ENCODE measurements at places on chromosomes 2 and 18. TPM values are rescaled to one million over a fixed set of nuclear protein-coding genes. Genes with fewer than 3 reads are reported as not detected.

DNMT3A gene
- total RNA-seq, result 20.0 TPM

HRH4 gene
- 0.16 TPM for total RNA-seq

MARCHF4 gene
- not detected for total RNA-seq

DQX1 gene
- not detected for total RNA-seq

- H3K27ac ChIP-seq, result no peak overlapping the region
- no peaks in the 10 kb centered on the region for H3K4me1 ChIP-seq
- H3K4me3 ChIP-seq, result no peak overlapping the region
- no peaks in the 10 kb centered on the region for H3K36me3 ChIP-seq
- no peaks in the 10 kb centered on the region for H3K27me3 ChIP-seq
These were observed 218.1 kb upstream of the TNP1 start for GRCh38 chr2:217077831-217078407.

- no peak overlapping the region for H3K4me3 ChIP-seq
- H3K27me3 ChIP-seq, result no peaks in the 10 kb centered on the region
- no peaks in the 10 kb centered on the region for H3K36me3 ChIP-seq
- DNase-seq, result no peak
- peaks cover 6% of the 10 kb centered on the region for H3K4me1 ChIP-seq
- peak overlapping the region; percentile 79 for H3K27ac ChIP-seq
These were observed 51.9 kb downstream of the SETBP1 start for GRCh38 chr18:44732599-44732998.

DNA sequence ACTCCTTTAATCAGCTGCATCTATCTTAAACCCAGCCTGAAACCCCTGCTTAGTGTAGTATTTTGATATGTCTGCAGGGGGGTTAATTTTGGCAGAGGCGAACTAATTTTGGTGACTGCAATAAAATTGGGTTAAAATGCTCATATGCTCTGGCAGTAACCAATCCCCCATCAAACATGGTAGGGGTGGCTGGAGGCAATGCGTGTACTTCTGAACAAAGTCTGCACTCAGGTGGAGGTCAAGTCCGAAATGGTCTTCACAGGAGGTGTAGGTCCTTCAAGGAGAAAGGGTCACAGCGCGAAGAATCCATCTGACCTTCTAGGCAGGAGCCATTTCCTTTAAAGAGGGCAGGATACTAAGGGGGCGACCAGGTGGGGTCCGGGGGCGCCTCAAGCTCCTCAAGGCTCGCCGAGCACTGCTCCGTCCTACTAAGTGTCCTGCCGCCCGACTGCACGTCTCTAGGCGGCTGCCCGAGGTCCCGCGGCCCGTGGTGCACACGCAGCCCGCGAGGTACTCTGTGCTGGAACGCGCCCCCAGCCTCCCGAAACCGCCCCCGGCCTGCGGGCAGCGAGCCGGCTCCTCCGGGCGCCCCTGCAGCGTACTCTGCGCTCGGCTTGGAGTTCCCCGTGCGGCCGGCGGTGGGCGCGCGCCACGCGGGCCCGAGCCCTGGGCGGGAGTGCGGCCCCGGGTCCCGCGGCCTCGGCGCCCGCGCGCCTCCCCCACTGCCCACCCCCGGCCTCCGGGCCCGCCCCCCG, 1.7 kb upstream of the LDLRAD4 start:
- H3K36me3 ChIP-seq, result no peaks in the 10 kb centered on the region
- H3K27me3 ChIP-seq, result no peaks in the 10 kb centered on the region
- H3K4me1 ChIP-seq, result peaks cover 22% of the 10 kb centered on the region
- no peak for DNase-seq

- peak overlapping the region; percentile 58 for H3K27ac ChIP-seq
- H3K27me3 ChIP-seq, result no peaks in the 10 kb centered on the region
These were observed 10.3 kb downstream of the TUBB6 start for GRCh38 chr18:12318334-12318697.

GRCh38 chr2:98484652-98485452, 40.2 kb downstream of the INPP4A start:
- no peak for DNase-seq
- no peak overlapping the region for H3K4me3 ChIP-seq
- peaks cover 11% of the 10 kb centered on the region for H3K4me1 ChIP-seq
- H3K27ac ChIP-seq, result no peak overlapping the region
- no peaks in the 10 kb centered on the region for H3K36me3 ChIP-seq

Data from breast epithelium (tissue), 4 donors.